ENCODE measurements at places on chromosomes 13 and 19.
A peak's percentile ranks its signal among the peaks of the same experiment; 100 is the strongest.

DNA sequence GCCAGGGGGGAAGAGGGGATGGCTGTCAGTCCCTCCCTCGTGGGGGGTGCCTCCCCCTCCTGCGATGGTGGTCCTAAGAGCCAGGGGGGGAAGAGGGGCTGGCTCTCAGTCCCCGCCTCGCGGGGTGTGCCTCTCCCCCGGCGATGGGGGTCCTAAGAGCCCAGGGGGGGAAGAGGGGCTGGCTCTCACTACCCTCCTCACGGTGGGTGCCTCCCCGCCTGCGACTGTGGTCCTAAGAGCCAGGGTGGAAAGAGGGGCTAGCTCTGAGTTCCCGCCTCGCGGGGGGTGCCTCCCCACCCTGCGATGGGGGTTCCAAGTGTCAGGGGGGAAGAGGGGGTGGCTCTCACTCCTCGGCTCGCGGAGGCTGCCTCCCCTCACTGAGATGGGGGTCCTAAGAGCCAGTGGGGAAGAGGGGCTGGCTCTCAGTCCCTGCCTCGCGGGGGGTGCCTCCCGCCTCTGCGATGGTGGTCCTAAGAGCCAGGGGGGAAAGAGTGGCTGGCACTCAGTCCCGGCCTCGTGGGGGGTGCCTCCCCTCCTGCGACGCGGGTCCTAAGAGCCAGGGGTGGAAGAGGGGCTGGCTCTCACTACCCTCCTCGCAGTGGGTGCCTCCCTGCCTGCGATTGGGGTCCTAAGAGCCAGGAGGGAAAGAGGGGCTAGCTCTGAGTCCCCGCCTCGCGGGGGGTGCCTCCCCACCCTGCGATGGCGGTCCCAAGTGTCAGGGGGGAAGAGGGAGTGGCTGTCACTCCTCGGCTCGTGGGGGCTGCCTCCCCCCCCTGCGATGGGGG, 2325.6 kb upstream of the PCDH20 start:
- no peak for DNase-seq

- peak; percentile 47 for DNase-seq
Measured at GRCh38 chr13:95050800-95051615, 250.2 kb downstream of the ABCC4 start.

DNA sequence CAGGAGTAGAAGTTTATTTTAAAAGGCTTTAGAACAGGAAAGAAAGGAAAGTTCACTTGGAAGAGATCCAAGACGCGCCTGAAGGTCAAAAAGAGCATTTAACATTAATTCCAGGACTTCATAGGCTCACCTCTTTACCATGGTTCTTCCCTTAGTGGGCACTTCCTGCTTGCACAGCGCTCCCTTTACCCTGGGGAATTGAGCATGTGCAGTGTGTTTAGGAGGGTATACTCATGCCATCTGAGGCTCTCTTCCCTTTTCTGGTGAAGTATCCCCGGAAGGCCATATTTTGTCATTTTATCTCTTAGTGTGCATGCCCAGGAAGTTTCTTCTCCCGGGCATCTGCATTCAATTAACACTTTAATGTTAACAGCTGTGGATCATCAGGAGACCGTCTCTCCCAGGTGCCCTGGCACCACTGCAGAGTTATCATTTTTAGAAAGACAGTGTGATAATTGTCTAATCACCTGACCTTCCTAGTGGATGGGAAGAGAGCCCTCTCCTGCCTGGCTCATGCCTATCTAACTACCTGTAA, 66.1 kb upstream of the ABCC4 start:
- DNase-seq, result no peak

DNA sequence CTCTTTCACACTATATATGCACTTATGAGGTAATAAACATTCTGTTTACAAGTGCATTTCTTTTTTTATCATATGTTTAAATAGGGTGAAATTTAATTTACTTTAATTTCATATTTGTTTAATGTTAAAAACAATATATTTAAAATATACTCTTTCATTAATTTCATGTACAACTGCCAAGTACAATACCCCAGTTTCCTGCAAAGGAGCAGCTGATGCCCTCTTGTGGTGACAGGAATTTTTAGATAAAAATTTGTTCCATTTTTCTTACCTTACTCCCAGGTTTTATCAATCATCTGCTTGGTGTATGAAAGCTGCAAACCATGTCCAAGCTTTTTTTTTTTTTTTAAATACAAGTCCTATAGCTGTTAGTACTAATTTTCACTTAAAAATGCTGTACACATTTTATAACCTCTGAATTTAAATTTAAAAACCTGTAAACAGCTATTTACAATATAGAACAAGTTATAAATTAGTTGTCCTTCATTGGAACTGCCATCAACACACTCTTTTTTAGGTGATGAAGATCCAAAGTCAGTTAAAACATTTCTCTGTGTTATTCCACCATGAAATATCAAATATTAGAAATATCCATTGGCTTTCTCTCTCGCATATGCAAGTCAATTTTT, 4.9 kb downstream of the PCDH20 start:
- DNase-seq, result peak; percentile 10

DNA sequence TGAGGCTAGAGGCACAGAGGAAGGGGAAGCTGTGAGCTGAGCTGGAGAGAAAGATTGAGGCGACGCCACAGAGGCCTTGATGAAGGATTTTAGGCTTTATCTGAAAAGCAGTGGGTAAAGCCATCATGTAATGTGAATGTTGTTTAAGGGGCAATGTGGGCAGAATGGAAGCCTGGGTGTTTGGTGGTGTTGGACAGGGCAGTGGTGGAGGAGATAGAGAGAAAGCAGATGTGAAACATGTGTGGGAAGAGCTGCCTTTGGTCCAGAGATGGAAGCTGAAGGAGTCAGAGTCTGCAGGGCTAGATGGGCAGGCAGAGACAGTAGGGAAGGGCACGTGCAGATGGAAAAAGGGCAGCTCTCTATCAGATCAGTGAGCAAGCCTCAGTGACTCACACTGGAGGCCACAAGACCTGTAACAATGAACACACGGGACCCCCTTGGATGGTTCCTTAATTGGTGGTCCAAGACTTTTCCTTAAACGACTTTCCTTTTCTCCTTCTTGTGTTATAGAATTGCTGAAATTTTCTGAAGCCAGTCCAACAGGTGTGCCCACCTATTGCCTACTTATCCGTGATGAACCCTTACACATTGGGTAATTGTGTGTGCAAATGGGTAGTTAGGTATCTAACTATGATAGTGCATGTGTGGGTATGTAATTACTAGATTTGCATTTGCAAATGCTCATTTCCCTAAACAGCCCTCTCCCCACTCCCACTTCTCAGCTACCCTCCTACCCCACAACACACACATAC, 21.7 kb downstream of the ZNF536 start:
- no peak for DNase-seq

- DNase-seq, result no peak
Measured at GRCh38 chr13:100306434-100306999, 217.6 kb downstream of the PCCA start.

DNA sequence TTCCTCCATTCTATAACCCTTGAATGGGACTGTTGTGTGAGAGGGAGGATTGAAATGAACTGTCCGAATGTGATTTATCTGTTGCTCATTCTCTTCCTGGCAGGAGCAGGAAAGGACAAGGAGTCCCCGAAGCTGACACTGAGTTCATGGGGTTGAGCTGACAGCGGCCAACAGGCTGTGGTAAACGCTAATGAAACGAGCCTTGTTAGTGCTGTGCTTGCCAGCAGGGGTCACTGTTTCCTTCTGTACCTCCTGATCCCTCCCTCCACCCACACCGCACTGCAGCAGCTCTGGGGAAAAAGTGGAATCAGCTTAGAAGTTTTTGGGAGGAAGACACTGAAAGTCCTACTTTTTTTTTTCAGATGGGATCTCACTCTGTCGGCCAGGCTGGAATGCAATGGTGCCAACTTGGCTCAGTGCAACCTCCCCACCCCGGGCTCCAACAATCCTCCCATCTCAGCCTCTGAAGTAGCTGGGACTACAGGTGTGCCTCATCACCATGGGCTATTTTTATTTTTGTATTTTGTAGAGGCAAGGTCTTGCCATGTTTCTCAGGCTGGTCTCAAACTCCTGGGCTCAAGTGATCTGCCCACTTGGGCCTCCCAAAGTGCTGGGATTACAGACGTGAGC, 6.7 kb upstream of the ZNF761 start:
- peak; percentile 51 for DNase-seq

- DNase-seq, result no peak
Measured at GRCh38 chr13:114015969-114016295, 42.1 kb upstream of the C13orf46 start.

DNA sequence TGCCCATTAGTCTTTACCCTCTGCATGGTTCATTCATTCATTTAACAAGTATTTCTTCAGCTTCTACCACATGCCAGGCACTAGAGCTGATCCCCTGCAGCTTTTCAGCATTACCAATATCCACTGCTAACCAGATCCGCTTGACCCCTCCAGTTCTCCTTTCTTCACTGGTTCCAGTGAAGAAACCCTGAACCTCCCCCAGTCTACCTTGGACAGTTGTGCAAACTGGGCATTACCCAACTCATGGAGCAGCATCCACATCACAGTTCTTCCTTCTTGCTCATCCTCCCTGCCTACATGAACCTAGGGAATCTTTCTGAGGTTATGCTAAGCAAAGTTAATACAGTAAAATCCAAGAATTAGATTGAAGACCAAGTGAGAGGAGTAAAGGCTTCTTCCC, 78.7 kb upstream of the SERP2 start:
- no peak for DNase-seq

DNA sequence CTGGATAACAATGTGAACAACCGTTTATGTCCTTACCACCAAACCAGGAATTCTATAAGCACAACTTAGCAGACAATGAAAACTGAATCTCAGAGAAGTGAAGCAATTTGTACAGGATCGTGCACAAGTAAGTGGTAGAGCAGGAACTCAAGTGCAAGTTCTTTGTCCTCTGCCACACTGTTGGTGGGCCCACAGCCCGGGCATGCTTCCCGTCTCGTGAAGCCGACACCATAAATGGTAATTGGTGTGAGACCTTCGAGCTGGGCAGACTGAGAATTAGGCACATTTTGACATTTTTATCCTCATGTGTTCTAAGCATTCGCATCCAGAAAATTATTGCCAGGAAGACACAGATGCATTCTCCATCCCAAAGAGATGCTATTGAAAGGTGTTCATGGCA, 27.9 kb upstream of the FLT1 start:
- DNase-seq, result no peak

GRCh38 chr19:48537541-48537940, 14.4 kb upstream of the SULT2B1 start:
- no peak for DNase-seq

- DNase-seq, result no peak
Measured at GRCh38 chr19:46806656-46807055, 18.3 kb upstream of the SLC1A5 start.

- no peak for DNase-seq
Measured at GRCh38 chr13:23460921-23461320, 27.4 kb upstream of the SACS start.

- no peak for DNase-seq
Measured at GRCh38 chr19:15161028-15161984, 39.5 kb downstream of the NOTCH3 start.

GRCh38 chr19:17778968-17779929, 15.7 kb upstream of the B3GNT3 start:
- DNase-seq, result no peak

GRCh38 chr13:25172303-25172630, 179 bp upstream of the AMER2 start:
- no peak for DNase-seq

Data from activated CD4-positive, alpha-beta T cell treated with anti-CD3 and anti-CD28 coated beads, Interleukin-2, Interleukin-6, amounts not matched to agents 100 ng/mL and 50 ng/mL, durations not matched to agents 16 hours and 8 hours (primary cell).